ENCODE measurements at places on chromosomes 7 and 10.

DNA sequence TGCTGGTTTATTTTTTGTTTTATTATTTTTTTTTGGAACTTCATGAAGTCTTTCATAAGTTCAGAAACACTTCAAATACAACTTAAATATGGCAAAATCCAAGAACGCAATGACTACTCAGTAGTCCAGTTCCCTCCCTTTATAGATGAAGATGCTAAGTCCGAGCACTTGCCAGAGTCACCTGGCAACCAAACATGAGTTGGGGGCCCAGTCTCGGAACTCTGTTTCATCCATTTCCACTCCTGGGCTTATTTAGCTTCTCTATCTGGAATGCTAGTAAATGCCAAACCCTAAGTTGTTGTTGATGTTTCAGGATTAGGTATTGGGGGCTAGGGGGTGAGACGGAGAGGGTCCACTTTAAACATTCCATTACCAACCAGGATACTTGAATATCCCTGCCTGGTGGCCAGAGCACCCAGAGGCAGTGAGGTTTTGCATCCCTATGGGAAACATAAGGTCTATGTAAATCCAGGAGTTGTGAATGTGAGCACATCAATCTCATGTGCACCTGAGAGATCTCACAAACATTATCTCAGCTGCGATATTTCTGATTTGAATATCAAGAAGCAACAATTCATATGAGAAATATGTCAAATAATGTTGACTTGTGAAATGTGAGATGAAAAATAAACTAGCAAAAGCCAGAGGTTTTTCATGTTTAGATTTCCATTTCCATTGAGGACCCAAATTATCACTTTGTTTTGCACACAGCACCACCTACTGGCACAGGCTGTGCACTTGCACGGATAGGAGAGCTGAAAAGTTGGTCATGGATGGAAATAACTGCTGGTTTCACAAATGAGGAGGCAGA, 129.3 kb downstream of the PKD1L1 start:
- peak; percentile 60 for DNase-seq

DNA sequence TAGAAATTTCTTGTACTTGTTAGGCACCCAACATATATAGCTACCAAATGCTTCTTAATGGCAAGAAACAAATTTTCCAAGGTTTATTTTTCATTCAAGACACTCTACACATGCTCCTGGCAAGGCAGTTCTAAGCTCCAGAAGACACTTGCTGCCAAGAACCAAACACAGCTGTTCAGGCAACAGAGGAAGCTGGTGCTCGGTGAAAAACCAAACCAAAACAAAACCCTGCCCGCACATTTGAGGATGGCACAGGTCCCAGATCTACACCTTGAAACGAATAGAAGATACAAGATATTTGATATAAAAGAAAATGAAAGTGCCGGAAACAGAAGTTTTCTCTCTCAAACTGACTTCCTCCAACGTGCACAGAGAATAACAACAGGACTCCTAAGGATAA, 4.9 kb upstream of the DNTT start:
- DNase-seq: peak; percentile 14

- no peak for DNase-seq
Observed at GRCh38 chr7:40316176-40316575, 181.4 kb downstream of the SUGCT start.

- no peak for DNase-seq
Observed at GRCh38 chr7:105885387-105886111, 9.2 kb upstream of the ATXN7L1 start.

GRCh38 chr10:67861750-67862432, 22.6 kb upstream of the SIRT1 start:
- peak; percentile 33 for DNase-seq

DNA sequence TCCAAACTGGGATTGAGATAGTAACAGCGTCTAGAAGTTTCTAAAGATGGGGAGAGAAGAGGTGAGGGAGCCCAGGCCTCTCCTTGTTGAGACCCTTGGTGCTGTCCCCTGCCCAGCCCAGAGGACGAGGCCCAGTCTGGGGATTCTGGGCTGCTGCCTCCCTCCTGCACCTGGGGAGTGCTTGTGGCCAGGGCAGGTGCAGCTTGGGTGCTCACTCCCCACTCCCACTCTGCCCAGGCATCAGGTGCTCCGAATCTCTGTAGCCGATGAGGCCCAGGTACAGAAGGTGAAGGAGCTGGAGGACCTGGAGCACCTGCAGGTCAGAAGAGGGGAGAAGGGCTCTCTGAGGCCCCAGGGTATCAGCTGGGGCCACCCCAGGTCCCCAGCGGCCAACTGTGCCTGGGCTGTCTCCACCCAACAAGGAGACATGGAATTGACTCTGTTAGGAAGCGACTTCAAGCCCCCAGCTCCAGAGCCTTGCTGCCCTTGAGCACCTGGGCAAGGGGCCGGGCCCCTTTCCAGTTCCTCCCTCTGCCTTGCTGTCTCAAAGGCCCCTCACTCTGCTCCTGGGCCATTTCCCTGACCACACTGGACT, 664 bp downstream of the CPA1 start:
- DNase-seq: no peak

DNA sequence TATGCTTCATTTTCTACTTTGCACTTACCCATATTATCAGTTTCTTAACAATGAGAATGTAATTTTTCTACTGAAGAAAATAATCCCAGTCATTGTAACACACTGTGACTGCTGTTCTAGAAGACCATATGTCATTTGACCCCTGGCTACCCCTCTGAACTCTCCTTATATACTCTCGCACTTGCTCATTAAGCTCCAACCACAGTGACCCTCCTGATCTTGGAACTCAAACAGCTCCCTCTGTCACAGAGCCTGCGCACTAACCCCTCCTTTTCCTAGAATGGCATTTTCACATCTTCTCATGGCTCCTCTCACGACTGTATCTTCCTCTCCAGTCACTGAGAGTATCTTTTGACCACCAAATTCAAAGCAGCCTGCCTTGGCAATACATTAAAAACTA, 169.7 kb downstream of the CACNA2D1 start:
- no peak for DNase-seq

DNA sequence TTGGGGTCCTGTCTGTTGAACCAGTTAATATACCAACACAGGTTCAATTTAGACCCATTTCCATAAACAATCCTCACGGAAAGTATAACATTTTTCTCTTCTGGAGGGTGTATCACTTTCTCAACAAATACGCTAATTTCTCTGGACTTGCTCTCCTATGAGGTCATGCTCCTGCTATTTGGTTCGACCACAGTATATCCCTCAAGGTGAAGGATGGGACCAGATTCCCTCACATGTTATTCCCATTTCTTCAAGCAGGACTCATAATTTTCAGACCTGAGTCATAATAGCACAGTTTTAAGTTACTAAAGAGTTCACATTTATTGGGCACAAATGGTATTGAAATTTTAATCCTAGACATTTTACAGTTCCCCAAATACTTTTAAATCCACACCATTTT, 57.2 kb downstream of the ADAM12 start:
- DNase-seq: no peak

- peak; percentile 85 for DNase-seq
Observed at GRCh38 chr10:77641788-77642397, 4.3 kb upstream of the KCNMA1 start.

GRCh38 chr10:513393-513792, 176.1 kb downstream of the DIP2C start:
- no peak for DNase-seq

DNA sequence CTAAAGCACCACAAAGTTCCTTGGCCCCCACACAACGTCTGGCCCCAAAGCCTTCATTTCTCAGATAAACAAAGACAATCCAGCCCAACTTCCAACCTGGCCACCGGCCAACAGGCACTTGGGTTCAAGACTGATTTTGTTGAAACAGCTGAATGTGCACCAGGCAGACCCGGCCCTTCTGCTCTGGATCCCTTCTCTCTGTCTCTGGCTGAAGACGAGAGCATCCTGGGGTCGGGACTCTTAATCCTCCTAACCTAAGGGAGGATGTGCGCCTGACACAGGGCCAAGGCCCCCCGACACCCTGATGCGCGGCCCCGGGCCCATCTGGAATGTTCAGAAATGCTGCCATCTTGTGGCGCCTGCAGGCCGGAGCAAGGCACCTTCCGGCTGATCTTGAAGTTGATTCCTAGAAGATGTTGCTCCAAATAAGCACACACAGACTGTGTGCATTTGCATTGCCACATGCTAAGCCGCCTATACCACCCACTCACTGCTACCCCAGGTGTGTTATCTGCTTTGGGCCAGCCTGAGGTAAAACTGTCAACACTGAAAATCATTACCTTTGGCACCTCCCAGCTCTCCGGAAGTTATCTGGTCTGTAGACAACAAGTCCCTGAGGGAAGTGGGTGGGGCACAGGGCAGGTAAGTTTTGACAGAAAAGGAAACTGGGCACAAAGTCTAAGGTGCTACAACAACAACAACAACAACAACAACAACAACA, 98.4 kb upstream of the HABP2 start:
- peak; percentile 48 for DNase-seq

DNA sequence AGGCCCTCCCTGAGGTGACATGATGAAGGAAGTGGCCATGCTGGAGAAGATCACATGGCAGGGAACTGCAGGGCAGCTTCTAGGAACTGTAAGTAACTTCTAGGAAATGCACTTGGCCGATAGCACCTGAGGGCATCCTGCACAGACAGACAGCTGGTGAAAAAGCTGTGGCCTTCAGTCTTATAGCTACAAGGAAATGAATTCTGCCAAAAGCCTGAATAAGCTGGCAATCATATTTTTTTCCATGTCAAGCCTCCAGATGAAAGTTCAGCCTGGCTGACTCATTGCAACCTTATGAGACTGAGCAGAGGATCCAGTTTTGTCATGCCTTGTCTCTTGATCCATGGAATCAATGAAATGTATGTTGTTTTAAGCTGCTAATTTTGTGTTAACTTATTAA, 91.1 kb upstream of the CACNA2D1 start:
- DNase-seq: peak; percentile 43

- no peak for DNase-seq
Observed at GRCh38 chr7:147161405-147161804, 1044.8 kb downstream of the CNTNAP2 start.

DNA sequence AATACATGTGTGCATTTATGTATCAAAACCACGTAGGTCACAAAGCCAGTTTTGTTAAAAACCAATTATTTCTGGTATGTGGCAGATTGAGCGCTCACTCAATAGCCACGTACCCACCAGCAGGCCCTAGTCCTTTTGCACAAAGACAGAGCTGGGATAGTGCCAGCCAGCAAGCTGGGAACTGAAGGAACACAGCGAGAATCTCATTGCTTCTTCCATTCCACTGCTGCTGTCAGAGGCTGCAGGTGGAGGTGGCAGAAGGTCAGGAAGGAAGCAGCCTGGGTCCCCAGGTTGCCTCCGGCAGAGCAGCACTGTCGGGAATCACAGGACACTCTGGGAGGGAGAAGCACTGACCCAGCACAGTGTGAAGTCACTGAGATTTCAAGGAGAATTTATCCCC, 385.5 kb upstream of the PFKP start:
- DNase-seq: no peak

DNA sequence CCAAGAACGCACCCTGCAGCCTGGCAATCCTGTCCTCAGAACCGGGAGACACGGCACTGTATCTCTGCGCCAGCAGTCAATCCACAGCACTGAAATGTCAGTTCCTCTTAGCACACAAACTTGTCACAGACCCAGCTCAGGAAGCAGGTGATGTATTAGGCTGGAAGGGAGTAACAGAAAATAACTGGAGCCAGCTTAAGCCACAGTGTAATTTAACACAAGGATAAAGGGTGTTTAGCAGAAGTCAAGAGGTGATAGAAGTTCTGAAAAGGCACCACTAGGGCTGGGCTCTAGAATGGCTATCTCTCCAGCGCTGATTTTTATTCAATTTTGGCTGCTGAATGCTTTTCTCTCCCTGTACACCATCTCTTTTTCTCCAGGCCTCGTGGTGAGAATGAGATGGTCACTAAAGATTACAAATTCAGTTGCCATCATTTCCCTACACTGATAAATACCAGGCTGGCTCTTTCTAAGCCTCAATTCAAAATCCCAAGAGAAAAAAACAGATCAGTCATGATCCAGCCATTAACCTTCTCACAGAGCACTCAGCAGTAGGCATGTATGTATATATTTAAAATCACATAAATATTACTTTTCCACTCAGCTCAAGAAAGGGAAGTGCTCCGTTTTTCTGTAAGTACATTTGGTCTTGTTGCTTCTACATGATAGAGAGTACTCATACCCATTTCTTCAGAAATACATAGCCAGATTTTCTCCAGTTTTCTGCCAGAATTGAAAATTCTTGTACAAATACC, 102.7 kb upstream of the PRSS1 start:
- no peak for DNase-seq

DNA sequence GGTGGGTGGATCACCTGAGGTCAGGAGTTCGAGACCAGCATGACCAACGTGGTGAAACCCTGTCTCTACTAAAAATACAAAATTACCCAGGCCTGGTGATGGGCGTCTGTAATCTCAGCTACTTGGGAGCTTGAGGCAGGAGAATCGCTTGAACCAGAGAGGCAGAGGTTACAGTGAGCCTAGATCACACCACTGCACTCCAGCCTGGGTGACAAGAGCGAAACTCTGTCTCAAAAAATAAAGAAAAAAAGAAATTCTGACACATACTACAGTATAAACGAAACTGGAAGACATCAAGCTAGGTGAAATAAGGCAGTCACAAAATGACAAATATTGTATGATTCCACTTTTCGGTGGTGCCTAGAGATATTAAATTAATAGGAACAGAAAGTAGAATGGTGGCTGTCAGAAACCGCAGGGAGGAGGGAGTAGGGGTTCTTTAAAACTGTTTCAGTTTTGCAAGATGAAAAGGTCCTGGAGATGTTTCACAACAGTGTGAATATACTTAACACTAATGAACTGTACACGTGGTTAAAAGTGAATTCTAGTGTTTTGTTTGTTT, 23.2 kb downstream of the PILRA start:
- DNase-seq: peak; percentile 86

DNA sequence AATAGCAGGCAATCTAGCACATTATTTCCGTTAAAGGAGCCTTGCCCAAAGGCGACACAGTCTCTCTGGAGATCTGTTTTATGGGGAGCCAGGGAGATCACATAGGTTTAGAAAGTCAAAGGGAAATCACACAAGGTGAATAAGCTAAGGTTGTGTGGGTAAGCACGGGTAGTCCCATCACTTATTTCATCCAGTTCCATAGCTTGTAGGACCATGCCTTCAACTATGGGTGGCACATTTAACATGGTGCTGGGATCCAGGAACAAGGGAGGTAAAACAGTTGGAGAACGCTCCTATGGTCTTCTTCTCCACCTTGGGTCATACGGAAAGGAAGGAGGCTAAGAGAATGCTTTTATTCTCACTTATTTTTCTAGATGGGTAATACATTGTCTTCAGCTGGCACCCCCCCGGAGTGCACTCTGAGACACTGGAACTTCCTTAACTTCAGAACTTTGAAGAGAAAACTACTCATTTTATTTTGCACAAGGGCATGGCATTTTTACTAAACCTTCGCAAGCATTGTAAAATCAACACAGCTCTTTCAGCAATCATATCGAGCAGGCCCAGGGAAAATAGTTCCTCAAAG, 435.4 kb downstream of the KIF20B start:
- peak; percentile 71 for DNase-seq

All from OCI-M1 (cell line).